ENCODE measurements at places on chromosomes 7 and 10. TPM values are rescaled to one million over a fixed set of nuclear protein-coding genes. Genes with fewer than 3 reads are reported as not detected.

PON1 gene
- not detected for total RNA-seq

GRCh38 chr7:132604121-132604520, 27.9 kb upstream of the PLXNA4 start:
- no peak overlapping the region for H3K27ac ChIP-seq
- H3K4me1 ChIP-seq = no peaks in the 10 kb centered on the region
- no peaks in the 10 kb centered on the region for H3K27me3 ChIP-seq
- DNase-seq = no peak
- H3K4me3 ChIP-seq = no peak overlapping the region
- H3K36me3 ChIP-seq = no peaks in the 10 kb centered on the region

- no peaks in the 10 kb centered on the region for H3K4me1 ChIP-seq
- H3K27ac ChIP-seq = no peak overlapping the region
- H3K4me3 ChIP-seq = no peak overlapping the region
- H3K36me3 ChIP-seq = no peaks in the 10 kb centered on the region
- no peak for DNase-seq
- H3K27me3 ChIP-seq = no peaks in the 10 kb centered on the region
Measured at GRCh38 chr10:5434017-5434753, 21.8 kb downstream of the NET1 start.

BZW2 gene
- 49.1 TPM for total RNA-seq

TSPAN13 gene
- 23.8 TPM for total RNA-seq

DNA sequence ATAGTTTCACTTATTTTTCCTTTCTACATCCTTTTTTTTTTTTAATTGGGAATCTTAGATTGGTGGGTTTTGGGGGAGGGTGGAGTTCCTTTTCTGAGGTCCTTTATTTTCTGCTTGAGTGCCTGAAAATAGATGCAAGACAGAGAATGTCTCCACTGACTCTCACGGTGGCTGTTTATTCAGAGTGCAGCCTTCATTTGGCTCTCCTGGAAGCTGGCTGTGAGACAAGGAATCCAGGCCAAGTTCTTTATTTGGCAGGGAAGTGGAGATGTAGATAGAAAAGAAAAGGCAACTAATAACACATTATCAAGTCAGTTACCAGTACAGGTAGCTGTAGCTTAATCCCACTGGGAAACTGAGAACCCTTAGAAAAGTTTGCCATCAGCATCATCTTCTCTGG, 118.6 kb downstream of the CNTNAP2 start:
- H3K27ac ChIP-seq = no peak overlapping the region
- H3K4me3 ChIP-seq = no peak overlapping the region
- no peaks in the 10 kb centered on the region for H3K4me1 ChIP-seq
- H3K27me3 ChIP-seq = no peaks in the 10 kb centered on the region
- no peak for DNase-seq
